ENCODE measurements at places on chromosomes 3 and 15.
A peak's percentile ranks its signal among the peaks of the same experiment; 100 is the strongest.

DNA sequence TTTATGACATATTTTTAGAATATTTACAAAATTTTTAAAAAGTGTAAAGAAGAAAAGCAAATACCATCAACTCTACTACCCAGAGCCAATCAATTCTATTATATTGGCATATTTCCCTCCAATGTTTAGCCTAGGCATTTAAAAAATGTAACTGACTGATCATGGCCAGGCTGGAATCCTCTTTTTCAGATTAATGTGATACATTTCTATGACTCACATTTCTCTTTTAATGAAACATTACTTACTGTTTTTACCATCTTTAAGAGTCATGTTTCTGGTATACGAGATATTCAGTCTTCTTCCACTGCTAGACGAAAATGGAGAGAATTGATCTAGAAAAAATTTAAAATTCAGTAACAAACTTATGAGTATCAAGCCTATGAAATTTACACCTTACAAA is 53.4 kb upstream of the DCUN1D1 start:
- DNase-seq = no peak

- DNase-seq = no peak
Observed at GRCh38 chr3:10600296-10600714, 94.9 kb upstream of the ATP2B2 start.

DNA sequence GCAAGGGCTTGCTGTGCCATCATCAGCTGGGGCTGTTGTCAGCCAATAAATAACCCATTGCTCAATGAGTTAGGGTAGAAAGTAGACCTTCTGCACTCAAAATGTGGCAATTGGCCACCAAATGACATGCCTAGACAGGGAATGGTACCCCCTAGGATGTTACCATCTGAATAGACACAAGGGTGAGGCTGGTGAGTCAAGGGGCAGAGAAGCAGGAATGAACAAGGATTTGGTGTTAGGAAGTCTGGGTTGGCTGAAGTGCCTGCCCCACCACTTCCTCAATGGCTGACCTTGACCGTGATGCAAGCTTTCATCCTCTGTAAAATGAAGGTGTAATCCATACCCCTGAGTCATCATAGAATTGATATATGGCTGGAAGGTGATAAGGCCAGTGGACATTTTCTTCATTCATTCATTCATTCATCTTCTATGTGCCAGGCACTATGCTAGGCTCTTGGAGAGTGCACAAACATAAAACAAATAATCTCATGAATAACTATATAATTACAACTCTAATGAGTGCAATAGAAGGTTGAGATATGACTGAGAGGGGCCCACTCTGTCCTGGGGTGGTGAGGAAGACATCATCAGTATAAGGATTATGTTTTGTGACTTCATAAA is 4.4 kb upstream of the CA12 start:
- DNase-seq = no peak

DNA sequence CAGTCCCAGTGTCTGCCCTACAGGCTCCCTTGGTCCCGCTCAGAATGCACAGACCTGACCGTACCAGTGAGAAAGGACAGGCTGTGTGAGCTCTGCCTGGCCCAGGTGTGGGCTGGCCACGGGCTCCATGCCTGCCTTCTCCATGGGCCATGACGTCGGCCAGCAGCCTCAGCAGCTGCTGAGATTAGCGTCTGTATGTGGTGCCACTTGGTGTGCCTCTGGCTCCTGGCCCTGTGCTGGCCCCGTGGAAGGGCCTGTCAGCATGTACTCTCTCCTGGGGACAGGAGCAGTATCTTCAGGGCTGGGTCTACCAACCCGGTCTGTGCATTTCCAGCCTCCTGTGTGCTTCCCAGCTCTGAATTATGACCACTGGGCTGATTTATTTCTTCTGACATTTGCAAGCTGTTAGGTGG is 25.7 kb downstream of the KLF13 start:
- peak; percentile 53 for DNase-seq

GRCh38 chr15:90539789-90540188 is 10.1 kb downstream of the CRTC3 start:
- DNase-seq = no peak

DNA sequence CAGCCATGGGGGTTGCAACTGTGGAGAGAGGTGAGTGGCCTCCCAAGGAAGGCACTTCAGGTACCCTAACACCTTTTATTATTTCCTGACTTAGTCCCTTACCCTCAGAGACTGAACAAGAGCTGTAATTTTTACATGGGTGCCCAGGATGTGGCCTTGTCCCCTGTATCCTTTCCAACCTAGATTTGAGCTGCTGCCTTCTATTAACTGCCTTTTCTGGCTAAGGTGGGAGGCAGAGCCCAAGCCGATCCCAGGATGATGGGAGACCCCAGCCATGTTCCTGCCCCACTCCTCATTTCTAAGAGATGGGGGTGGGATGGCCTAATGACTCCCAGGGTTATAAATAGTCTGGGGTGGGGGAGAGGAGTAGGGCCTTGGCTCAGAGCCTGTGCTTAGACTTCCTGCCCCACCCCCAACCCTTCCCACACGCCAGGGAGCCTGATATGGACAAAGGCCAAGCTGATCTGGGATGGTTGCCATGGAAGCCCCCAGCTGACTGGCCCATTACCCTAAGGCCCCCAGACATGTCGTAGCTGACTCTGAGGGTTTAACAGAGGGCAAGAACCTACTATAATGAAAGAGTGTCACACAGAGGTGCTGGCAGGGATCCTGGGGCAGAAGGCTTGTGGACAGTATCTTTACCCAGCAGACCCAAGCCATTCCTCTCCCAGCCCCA is 1.9 kb downstream of the KLHDC8B start:
- DNase-seq = no peak

GRCh38 chr15:69653846-69654245 is 201.2 kb downstream of the RPLP1 start:
- no peak for DNase-seq

DNA sequence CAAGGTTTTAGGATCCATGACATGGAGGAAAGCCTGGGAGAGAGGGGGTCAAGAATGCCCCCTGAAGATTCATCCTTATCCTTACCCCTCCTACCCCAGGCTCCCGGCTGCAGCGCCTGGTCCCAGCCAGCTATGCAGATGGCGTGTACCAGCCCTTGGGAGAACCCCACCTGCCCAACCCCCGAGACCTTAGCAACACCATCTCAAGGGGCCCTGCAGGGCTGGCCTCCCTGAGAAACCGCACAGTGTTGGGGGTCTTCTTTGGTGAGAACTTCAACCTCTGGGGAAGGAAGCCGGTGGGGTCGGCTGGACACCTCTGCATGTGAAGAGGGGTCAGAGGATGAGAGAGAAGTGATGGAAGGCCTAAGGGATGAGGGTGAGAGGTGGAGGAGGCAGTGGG is 4.3 kb downstream of the DUOX1 start:
- DNase-seq = no peak

DNA sequence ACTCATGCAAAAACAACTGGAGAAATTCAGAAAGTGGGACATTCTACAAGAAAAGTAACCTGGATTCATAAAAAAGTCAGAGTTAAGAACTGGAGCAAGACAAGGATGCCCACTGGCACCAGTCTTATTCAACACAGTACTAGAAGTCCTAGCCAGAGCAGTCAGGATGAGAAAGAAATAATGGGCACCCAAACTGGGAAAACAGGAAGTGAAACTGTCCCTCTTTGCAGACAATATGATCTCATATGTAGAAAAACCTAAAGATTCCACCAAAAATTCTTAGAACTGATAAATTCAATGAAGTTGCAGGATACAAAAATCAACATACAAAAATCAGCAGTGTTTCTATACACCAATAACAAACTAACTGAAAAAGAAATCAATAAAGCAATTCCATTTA is 37.4 kb downstream of the TXNRD3 start:
- DNase-seq = no peak

DNA sequence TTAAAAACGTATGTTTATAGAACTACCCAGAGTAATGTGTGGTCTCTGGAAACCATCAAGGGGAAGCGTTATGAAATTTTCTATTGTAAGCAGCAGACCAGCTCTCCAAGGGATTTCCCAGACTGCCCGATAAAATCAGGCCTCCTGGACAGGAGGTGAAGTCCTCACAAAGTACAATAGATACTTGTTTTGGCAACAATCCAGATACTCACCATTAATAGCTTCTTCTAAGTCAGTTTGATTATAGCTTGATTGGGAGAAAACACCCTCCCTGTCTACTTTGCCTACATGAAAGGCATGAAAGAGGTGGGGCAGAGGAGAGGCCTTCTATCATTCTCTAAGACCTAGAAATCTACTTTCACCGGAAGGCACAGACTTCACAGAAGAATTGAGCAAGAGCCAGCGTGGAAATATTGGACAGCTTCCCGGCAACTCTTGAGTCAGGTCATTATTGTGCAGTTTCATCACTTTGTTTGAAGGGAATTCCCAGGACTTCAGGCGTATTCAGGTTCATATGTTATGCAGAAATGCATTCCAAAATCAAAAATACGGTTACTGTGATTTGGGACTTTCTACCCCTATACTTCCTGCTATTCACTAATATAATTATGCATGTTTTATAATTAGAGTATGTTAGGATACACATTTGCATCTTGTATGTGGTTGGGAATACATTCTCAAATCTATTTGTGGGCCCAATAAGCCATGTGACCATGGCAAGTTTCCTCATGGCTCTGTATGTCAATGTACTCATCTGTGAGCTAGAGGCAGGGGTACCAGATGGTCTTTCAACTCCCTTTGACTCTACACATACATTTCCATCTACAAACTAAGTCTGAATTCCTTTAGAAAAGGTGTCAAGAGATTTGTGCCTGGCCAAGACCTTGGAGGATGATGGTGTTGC is 103.5 kb downstream of the CD47 start:
- no peak for DNase-seq

DNA sequence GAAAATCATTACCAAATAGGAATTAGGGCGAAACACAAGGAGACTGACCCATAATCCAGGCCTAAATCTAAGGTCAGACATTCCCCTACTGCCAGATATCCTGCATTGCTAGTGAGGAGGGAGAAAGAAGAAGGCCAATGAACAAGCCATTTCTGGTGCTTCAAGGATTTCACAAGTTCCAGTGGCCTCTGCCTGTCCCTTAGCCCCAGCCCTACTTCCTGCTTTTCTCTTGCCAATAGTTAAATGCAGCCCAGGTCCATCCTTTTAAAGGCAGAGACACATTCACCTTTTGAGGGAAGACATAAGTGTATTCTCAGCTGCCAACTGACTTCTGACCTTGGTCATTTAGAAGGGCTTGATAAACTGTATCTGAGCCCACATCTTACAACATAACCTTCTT is 135.8 kb downstream of the ZNF621 start:
- no peak for DNase-seq

DNA sequence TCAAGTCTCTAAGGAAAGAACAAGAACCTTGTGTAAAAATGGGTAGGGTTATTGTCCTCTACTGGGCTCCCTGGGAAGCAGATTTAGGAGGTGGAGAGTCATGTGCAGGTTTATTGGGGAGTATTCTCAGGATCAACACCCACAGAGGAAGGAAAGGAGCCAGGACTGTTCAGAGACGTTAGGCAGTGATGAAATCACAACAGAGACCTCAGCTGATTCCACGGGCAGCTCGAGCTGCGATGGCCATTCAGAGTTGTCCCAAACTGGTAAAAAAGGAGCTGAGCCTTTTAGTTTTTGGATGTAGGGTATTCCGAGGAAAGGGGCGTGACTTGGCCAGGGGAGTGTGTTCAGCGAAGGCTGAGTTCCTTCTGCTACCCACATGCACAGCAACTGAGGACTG is 85.0 kb downstream of the RORA start:
- no peak for DNase-seq

Measured in NCI-H774 (cell line).